ENCODE measurements at places on chromosomes 6 and 20. TPM values are rescaled to one million over a fixed set of nuclear protein-coding genes. Genes with fewer than 3 reads are reported as not detected.

- DNase-seq: peak; percentile 55
These were observed 30.9 kb downstream of the ANGPT4 start for GRCh38 chr20:884983-885952.

The C6orf52 gene
- total RNA-seq: not detected

DNA sequence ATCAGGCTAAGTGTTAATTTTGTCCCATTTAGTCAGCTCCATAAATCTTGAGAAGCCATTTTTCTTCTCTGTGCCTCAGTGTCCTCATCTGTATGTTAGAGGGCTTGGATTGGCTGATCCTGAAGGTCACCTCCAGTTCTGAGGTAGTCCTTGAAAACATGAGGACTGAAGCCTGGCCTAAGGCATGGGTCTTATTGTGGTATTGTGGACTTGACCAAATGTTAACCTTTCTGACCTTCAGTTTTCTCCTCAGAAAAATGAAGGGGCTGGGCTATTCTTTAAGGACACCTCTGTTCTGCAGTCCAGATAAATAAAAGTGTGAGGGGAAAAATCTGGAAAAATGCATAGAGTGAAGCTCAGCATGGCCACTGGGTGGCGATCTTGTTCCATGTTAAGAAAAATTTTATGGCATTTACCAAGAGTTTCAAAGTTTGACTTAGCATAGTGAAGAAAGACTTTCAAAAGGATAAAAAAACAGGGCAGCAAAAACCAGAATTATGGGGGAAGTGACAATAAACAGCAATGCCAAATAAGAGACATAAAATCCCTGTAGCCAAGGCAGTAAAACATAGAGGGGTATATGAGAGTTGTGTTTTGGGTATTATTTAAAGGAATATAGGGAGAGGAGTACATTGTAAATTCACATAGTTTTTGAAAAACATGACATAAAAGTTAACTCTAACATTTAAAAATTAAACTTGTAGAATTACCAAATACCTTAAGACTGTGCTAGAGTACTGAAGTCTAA, 13.2 kb upstream of the TFB1M start:
- DNase-seq: peak; percentile 45

GRCh38 chr20:11790046-11790445, 127.6 kb upstream of the BTBD3 start:
- no peak for DNase-seq

GRCh38 chr20:32319100-32319499, 39.0 kb upstream of the ASXL1 start:
- no peak for DNase-seq

DNA sequence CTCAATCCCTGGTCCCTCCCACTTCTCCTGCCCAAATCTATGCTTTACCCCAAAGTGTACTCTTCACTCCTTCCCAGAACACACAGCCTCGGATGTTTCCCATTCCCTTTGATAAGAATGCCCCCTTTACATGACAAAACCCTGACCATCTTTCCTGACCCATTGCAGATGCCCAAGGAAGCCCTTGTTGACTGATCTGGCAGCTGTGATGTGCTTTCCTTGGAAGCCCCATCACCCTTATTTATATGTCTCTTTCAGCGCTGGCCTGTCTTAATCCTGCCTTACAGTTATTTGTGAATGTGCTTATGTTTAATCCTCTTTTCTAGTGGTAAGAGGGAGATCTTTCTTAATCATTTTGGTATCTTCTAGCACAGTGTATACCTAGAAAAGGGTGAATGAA, 523.1 kb downstream of the CD83 start:
- no peak for DNase-seq

The MOXD1 gene
- 4.1 TPM for total RNA-seq

- DNase-seq: no peak
These were observed 303.9 kb upstream of the MAP3K7 start for GRCh38 chr6:90890683-90891330.

The COL21A1 gene
- total RNA-seq: 49.1 TPM

GRCh38 chr6:30590509-30590908, 19.3 kb downstream of the ABCF1 start:
- no peak for DNase-seq

GRCh38 chr6:37241775-37242428, 15.7 kb upstream of the TBC1D22B start:
- DNase-seq: no peak

DNA sequence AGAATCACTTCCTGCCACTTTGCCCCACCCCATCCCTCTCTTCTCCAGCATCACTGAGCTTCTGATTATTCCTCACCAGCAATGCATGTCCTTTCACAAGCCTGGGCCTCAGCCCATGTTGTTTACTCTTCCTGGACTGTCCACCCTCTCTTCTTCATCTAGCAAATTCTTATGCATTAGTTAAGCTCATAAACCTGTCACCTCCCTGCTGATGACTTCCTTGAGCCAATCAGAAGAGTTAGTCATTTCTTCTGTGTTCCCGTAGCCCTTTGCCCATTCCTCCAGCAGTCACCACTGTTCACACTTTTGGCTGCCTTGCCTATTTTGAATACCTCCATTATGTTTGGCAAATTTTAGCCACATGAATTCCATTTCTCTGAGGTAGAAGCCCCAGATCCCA, 4.1 kb upstream of the CRYBG1 start:
- no peak for DNase-seq

GRCh38 chr6:137851669-137852068, 15.4 kb upstream of the TNFAIP3 start:
- DNase-seq: no peak

GRCh38 chr20:7207186-7207798, 439.8 kb downstream of the BMP2 start:
- no peak for DNase-seq

DNA sequence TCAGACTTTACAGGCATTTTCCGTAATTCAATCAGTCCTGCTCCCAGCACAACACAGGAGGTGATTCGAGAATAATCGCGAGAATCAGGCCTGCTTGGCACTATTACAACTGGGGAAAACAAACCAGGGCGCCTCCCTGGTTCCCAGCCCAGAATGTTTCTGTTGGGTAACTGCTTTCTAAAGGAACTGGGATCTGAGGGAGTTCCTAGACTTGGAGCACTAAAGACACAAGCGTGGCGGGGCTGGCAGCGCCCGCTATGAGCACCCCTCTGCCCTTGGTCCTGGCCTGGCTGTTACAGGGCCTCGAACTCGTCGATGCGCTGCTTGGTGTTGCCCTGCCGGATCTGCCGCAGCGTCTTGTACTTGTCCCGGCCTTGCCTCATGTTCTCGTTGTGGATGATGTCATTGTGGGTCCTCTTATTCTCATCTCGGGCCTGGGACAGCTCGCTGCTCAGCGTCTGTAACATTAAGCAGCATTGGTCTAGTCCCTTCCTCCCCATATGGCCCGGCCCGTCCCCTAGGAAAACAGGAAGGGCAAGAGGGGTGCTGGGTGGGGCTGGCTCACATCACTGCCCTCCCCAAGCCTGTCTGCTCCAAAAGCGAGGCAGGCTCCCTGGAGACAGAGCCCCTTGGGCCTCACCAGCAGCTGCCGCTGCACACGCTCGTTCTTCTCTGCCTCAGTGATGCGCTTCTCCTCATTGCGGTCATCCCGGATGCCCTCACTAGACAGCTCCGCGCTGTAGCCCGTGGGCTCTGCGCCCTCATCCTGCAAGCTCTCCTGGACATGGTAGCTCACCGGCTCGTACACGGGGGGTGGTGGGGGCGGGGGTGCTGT, 52.3 kb downstream of the EZR start:
- peak; percentile 56 for DNase-seq

The SYNDIG1 gene
- 21.7 TPM for total RNA-seq

GRCh38 chr6:121032268-121033006, 301.8 kb downstream of the TBC1D32 start:
- DNase-seq: no peak

- DNase-seq: no peak
These were observed 144.8 kb downstream of the KLHL32 start for GRCh38 chr6:97069363-97069762.

DNA sequence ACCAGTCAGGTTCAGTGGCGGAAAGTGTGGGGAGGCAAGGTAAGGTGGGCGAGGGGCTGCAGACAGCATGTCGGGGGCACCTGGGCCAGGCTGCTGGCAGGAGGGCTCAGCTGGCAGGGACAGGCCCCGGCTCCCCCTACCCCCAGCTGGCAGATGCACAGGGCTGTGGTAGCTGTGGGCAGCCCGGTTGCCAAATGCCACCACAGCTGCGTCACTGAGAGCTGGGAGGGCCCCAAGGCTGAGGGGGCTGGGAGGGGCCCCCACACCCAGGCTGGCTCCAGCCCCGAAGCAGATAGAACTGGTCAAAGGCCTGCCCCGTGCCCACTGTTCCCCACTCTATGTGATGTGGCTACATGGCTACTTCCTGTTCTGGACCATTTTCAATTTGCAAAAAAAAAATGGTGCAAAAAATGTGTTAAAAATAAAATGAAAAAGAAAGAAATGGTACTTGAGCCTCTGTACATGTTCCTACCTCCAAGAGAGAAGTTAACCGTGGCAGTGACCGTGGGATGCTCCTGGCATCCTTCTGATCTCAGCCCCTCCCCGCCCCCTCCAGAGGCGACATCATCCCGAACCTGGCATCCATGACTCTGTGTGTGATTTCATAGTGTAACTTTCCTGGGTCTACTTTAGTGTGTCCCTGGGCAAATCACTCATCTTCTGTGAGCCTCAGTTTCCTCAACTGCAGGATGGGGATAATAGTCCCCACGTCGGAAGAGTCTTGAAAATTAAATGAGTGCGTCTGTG, 64.4 kb downstream of the UBE2V1 start:
- peak; percentile 59 for DNase-seq

All from heart left ventricle (tissue), 16 donors.